ENCODE measurements at places on chromosomes 5 and 9. TPM values are rescaled to one million over a fixed set of nuclear protein-coding genes. Genes with fewer than 3 reads are reported as not detected.

- no peak for DNase-seq
Measured at GRCh38 chr9:110192531-110193261, 15.3 kb downstream of the C9orf152 start.

GRCh38 chr5:627840-628239, 15.7 kb downstream of the CEP72 start:
- no peak for DNase-seq

DNA sequence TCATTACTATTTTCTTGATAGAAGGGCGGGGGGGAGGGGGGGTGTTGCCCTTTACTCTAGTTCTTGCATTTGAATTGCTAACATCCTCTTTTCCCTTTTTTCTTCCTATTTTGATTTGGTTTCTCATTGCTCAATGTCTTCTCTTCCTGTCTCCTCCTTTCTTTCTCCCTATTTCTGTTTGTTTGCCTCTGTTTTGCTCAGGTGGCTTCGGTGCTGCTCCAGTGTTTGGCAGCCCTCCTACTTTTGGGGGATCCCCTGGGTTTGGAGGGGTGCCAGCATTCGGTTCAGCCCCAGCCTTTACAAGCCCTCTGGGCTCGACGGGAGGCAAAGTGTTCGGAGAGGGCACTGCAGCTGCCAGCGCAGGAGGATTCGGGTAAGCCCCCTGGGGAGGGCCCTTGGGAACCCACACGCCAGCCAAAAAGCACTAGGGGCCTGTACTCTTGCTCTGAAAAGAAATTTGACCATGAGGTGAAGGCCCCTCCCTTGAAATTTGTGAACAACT, 48.3 kb downstream of the FAM78A start:
- DNase-seq: peak; percentile 38

DNA sequence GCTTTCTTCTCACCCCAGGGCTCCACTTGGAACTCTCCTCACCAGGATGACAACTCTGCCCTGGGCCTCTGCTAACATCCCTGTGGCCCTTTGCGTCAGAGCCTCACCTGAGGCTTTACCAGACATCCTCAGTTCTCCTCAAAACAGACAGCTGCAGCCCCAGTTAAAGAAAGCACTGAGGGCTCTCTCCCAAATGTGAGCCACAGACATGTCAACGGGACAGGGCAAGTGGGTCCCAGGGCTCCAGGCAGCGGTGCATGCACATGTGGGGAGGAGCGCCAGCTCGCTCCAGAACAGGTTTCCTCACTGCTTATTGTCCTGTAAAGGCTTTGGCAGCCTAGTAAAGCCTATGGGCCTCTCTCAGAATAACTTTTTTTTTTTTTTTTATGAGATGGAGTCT, 37.3 kb downstream of the IPPK start:
- no peak for DNase-seq

GRCh38 chr5:97670447-97670846, 487.4 kb upstream of the RIOK2 start:
- DNase-seq: no peak

- peak; percentile 33 for DNase-seq
Measured at GRCh38 chr5:152688561-152689249, 283.6 kb upstream of the NMUR2 start.

DNA sequence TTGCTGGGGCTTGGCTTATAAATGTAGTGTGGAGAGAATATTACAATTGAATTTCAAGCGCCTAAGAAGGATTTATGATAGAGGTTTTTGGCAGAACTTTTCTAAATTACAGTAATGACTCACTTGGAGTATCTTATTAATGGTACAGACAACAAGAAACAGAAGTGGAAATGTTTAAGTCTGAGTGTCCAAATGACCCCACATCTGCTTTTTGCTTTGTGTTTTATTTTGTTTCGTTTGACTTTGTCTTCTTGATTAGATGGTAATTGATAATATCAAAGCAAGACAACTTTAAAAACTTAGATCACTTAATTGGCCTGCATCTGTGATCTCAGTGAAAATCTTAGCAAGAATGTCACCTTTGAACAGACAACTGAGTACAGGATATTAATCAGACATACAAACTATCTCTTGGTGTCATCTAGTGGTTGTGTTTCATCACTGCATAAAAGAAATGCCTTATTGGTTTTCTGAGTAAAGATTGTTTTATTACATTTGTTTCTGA, 577.4 kb downstream of the ISL1 start:
- DNase-seq: no peak

DNA sequence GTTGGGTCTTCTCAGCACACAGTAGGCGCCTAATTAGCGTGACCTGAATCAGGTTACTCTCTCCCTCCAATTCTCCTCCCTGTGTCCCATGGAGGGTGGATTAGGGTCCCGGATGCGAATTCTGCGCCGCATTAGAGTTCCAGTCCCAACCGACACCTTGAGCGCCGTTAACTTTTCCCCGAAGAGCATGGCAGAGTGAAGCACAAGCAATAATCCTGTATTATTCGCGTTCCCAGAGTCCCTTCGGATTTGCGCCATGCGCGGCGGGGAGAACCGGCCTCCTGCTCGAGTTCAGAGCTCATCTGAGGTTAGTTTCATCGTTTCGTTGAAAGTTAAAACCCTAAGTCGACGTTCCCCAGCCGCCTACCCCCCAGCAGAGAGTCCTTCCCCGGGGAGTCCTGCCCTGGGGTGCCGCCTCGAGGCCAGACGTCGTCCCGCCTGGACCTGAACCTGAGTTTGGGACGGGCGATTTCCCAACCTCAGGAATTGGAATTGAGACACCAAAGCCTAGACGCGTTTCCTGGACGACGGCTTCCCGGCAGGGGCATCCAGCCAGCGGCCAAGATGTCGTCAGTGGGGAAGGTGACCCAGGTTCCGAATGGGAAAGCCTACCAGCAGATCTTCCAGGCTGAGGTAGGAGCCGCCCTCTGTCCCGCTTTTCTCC, at the start of gene CCDC180:
TSS of gene CCDC180 (plus strand) at position 160 of the 664 bp plus-strand sequence. CDS start at position 565, 405 bp downstream.
- peak; percentile 44 for DNase-seq

GRCh38 chr9:93899609-93900435, 55.3 kb downstream of the BARX1 start:
- no peak for DNase-seq

DNA sequence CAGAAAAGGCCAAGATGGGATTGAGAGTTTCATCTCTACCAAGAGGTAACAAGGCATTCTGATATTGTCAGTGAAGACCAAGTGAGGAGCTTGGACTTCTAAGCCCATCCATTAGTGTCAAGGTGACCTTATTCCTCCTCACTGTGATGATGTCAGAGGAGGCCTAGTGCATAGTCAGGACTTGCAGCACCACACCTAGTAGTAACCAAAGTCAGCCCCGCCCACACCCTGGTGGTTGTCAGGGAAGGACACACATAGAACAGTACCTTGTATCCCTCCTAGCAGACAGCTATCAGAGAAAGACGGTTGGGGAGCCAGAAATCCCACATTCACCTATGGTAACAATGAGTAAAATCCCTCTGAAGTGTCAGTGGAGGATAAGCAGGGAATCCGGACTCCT, 111.7 kb downstream of the AP3B1 start:
- DNase-seq: no peak

DNA sequence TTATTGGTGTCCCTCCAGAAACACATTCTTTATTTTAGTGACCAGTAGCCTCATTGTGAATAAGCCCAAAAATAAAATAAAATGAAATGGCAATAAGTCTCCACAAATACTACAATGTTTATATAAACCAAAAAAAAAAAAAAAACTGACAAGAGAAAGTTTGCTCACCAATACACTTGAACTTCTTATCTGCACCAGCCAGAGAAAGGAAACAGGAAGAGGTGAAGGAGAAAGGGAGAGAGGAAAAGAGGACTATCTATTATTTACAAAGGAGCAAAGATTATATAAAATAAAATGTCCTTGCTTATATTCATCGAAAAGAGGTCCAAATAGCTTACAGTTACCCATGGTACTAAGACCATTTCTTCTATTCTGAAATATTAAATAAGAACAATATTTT, 176.4 kb upstream of the CCNG1 start:
- DNase-seq: no peak

GRCh38 chr5:88675168-88675707, 207.7 kb downstream of the MEF2C start:
- no peak for DNase-seq

GRCh38 chr5:5494489-5495402, 72.3 kb downstream of the ICE1 start:
- peak; percentile 87 for DNase-seq

- DNase-seq: peak; percentile 44
Measured at GRCh38 chr5:9519537-9519936, 26.3 kb downstream of the SEMA5A start.

- no peak for DNase-seq
Measured at GRCh38 chr9:122382901-122383850, 12.4 kb downstream of the PTGS1 start.

- no peak for DNase-seq
Measured at GRCh38 chr5:127878174-127878750, 175.1 kb downstream of the CCDC192 start.

- DNase-seq: no peak
Measured at GRCh38 chr5:165626161-165626560, 2120.7 kb downstream of the MAT2B start.

GRCh38 chr5:54438620-54439389, 16.7 kb upstream of the HSPB3 start:
- DNase-seq: no peak

DNA sequence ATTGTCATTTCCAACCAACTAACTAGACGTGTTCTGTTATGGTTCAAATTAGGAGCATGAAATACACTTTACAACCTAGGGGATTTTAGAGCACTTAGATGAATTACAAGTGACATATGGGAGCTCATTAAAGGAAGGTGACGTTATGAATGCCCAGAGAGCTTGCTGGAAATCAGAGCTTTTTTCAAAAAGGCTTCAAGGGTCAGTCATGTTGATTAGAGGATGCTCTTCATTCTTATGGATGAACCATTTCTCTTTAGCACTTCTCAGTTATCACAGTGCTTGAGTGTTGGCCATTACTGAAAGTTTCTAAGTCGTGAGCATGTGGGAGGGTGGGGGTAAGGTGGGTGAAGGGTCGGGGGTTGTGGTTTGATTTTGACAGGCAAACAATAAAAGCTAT, 1245.5 kb upstream of the DMAC1 start:
- no peak for DNase-seq

GRCh38 chr5:108867656-108868055, 120.0 kb downstream of the FER start:
- no peak for DNase-seq

GRCh38 chr5:15209053-15209762, 290.8 kb upstream of the FBXL7 start:
- no peak for DNase-seq

DNA sequence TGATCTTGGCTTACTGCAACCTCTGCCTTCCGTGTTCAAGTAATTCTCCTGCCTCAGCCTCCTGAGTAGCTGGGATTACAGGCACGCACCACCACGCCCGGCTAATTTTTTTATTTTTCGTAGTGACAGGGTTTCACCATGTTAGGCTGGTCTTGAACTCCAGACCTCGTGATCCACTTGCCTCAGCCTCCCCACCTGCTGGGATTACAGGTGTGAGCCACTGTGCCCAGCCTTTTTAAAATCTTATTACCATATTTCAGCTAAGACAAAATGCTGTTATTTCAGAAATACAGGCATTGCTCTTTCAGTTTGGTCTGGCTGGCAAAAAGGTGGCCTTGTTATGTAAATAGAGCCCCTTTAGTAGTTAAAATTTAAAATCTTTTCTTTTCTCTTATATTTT, 46.9 kb upstream of the GLDC start:
- no peak for DNase-seq

GRCh38 chr5:149872351-149873040, 72.1 kb downstream of the PDE6A start:
- DNase-seq: no peak

GRCh38 chr9:117887941-117888340, 183.7 kb downstream of the TLR4 start:
- no peak for DNase-seq

PDE6A gene
- total RNA-seq: 0.10 TPM

PCDHGB1 gene
- 8.6 TPM for total RNA-seq

SPINK7 gene
- total RNA-seq: not detected

RAB3C gene
- 25.0 TPM for total RNA-seq

OBP2A gene
- total RNA-seq: not detected
